Mesenteric fat pad (tissue), 1 donor: ENCODE measurements at places on chromosomes 4 and X.

GRCh38 chr4:124092541-124092984 lies 620.0 kb downstream of the ANKRD50 start:
- DNase-seq, result no peak

- DNase-seq, result no peak
Observed at GRCh38 chr4:100339870-100340269, 149.6 kb upstream of the DDIT4L start.

- DNase-seq, result no peak
Observed at GRCh38 chrX:9429767-9430166, 35.1 kb upstream of the TBL1X start.

GRCh38 chrX:29138003-29138402 lies 550.8 kb downstream of the IL1RAPL1 start:
- no peak for DNase-seq

- DNase-seq, result no peak
Observed at GRCh38 chr4:70671091-70671490, 4.8 kb upstream of the JCHAIN start.

GRCh38 chr4:78951862-78952472 lies 12.7 kb upstream of the PAQR3 start:
- DNase-seq, result no peak

DNA sequence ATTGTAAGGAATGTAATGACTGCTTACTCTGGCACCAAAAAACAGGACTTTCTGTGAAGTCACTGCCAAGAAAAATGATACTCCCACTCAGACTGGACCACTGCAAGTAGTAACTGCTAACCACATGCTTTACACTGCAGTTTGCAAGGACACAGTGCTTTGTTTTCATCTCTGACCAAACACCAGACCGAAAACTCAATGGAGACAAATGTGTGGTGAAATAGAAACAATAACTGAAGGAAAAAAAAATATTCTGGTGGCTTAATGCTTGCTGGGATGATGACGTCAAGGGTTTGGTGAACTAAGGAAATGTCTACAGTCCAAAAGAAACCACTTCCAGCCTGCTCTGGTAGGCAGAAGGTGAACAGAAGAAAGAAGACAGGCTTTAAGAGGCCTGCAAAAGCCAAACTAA lies 13.2 kb downstream of the GPC4 start:
- DNase-seq, result no peak
